ENCODE measurements at places on chromosomes 5 and 9.

DNA sequence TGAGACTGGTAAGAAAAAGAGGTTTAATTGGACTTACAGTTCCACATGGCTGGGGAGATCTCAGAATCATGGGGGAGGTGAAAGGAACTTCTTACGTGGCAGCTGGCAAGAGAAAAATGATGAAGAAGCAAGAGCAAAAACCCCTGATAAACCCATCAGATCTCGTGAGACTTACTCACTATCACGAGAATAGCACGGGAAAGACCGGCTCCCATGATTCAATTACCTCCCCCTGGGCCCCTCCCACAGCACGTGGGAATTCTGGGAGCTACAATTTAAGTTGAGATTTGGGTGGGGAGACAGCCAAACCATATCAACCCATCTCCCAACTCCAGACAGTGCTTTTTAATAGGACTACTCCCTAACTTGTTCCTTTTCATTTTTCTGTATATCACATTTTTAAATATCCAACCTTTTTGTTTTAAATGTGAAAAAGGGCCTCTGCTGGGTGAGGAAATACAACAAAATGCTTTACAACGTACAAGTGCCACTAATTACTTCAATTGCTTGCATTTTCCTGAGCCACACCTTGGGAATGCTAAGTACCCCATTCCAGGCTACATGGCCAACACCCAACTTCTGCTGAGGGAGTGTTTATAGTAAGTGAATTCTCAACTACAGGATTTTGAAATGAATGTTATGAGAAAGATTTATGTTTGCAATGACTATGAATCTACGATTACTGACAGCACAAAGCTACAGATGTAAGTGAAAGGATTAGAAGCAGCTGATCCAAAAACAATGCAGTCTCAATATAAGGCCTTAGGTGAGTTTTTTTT lies 294.1 kb upstream of the CD180 start:
- no peak for DNase-seq

- no peak for DNase-seq
Measured at GRCh38 chr5:154447089-154447725, 1.4 kb downstream of the SAP30L start.

- no peak for DNase-seq
Measured at GRCh38 chr5:96642281-96642640, 19.9 kb upstream of the CAST start.

GRCh38 chr5:68255305-68256120 lies 40.0 kb downstream of the PIK3R1 start:
- no peak for DNase-seq

- no peak for DNase-seq
Measured at GRCh38 chr5:155268770-155269425, 255.3 kb downstream of the KIF4B start.
